ENCODE measurements at places on chromosomes 5 and 9.
A peak's percentile ranks its signal among the peaks of the same experiment; 100 is the strongest.

DNA sequence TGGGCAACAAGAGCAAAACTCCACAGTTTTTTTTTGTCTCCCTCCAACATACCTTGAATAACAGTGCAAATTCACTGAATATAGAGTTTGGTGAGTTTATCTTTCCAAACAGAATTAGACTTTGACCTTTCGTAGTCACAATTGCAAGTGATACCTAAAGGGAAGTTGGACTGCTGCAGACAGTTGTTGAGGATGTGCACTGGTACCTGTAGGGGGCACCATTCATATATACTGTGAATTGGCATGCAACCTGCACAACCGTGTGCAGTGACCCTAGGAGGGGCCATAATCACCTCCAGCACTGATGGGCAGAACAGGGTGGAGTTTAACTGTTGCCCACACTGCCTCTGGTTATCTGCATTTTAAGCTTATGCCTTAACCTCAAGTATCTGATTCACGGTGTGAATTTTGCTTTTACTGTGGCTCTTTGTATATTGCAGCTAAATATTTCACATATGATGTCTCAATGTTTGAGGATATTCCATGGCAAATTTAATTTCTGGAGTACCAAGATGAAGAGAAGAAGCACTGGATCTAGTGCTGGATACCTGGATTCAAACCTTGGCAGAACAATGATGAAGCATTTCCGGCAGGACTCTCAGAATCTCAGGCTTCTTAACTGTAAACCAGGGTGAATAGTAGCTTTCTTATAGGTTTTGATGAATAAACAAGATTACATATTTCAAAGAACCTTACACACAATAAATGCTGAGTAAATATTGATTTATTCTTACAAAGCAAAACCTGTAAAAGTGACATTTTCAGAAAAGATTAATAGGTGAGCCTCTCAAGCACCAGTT lies 144.3 kb downstream of the ACTBL2 start:
- peak; percentile 5 for DNase-seq

DNA sequence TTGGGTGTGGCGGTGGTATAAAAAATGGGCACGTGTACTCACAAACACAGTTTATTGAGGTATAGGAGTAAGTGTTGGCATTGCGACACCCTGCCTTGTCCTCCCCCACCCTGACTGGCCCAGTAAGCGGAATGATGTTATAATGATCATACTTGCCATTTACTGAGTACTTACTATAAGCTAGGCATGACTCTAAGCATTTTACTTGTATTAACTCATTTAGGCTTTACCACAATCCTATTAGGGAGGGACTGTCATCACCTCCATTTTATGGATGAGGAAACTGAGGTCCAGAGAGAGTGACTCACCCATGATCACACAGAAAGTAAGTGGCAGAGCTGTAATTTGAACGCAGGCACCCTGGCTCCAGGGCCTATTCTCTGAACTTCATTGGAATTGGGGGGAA lies 2.3 kb downstream of the SMIM3 start:
- DNase-seq = no peak

DNA sequence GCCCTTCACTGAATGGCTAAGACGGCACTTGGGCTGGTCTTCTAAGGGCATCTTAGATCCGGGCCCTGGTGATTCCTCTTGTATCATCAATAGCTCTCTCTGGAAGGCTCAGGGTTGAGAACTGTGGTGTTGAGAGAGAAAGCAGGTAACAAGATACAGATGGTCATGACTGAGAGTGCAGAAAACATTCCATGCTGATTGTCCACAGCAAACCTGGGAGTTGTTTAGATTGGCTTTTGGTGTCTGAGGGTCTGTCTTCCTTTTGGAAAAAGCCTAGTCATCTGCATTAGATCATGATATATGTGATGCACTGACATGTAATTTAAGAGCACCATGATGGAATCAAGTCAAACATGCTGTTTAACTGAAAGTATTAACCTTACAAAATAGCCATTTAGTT lies 331.9 kb downstream of the ADAMTS6 start:
- no peak for DNase-seq

DNA sequence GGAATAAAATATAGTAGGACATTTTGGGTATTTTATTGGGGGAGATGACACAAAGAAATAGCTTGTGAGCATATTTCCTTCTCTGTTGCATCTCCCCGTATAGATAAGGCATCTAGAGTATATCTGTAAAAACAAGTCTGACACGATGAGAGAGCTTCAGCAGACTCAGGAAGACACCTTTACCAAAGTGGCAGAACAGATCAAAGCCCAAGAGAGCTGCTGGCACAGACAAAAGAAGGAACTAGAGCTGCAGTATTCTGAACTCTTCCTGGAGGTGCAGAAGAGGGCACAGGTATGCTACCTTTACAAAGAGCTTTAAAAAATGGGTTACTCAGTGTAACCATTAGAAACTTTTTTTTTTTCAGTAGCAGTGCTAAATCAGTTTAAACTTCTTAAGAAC lies 176.7 kb downstream of the CCDC171 start:
- DNase-seq = no peak

GRCh38 chr5:99334936-99335335 lies 406.1 kb upstream of the CHD1 start:
- no peak for DNase-seq

Measured in cerebellar cortex (tissue), 1 donor.